ENCODE measurements at places on chromosomes 4 and X. TPM values are rescaled to one million over a fixed set of nuclear protein-coding genes. Genes with fewer than 3 reads are reported as not detected.

DNA sequence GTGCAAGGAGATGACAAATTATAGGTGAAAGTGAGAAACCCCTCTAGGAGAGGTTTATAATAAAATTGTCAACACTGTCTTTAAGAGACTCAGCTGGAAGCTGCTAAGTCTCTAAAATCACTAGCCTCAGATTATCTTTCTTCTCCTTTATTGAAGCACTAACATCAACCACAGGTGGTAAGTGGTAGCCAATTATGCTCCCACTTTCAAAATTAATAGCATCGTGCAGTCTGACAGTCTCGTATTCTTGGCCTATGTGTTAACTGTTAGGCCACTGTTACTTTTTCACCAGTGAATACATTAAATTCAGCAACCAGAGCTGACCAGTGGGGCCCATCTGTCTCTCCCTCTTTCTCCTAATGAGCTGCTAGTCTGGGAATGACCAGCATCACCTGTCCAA, 674.1 kb downstream of the RAPGEF2 start:
- H3K36me3 ChIP-seq, result no peaks in the 10 kb centered on the region
- H3K27ac ChIP-seq, result no peak overlapping the region
- no peaks in the 10 kb centered on the region for H3K4me1 ChIP-seq
- no peak for DNase-seq

DNA sequence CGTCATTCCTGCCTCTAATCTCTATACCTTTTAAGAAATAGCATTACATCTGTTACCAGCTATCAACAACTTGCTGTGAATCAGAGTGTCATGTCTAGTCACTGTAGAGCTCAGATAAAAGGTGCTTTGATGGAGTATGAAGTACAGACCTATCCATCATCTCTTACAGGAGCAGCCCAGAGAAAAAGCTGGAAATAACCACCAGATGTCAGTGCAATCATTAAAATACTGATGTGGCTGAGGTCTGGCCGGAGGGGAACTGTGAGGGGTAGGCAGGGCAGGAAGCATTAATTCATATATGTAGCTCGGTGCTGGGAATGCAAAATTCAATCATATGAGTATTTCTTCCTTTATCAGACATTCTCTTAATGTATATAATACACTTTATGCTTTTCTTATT, 100.6 kb downstream of the AKAP4 start:
- H3K27ac ChIP-seq, result no peak overlapping the region
- DNase-seq, result no peak
- H3K36me3 ChIP-seq, result no peaks in the 10 kb centered on the region
- H3K4me1 ChIP-seq, result no peaks in the 10 kb centered on the region

DNA sequence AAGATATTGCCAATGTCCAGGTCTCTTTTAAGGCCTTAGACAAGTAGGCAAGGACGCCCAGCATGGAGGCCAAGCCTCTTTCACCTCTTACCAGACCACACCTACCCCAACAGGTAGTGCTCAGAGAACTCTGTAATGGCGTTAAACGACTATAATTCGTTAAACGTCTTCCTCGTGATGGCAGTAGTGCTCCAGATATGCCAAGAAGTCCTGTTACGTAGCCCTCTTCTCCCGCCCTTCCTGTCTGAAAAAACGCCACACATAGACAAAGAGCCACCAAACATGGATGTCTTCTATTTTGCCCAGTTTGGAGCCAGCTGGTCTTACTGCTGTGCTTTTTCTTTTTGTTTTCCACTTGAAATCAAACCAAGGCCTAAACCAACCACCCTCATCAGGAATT, 190.7 kb downstream of the OR13H1 start:
- H3K27me3 ChIP-seq, result no peaks in the 10 kb centered on the region
- peaks cover 8% of the 10 kb centered on the region for H3K4me1 ChIP-seq
- H3K27ac ChIP-seq, result no peak overlapping the region
- no peak overlapping the region for H3K4me3 ChIP-seq
- DNase-seq, result peak; percentile 93
- no peaks in the 10 kb centered on the region for H3K36me3 ChIP-seq

GRCh38 chr4:1195109-1195671, 22.8 kb upstream of the SPON2 start:
- no peak overlapping the region for H3K4me3 ChIP-seq
- H3K4me1 ChIP-seq, result peaks cover 51% of the 10 kb centered on the region
- peak overlapping the region; percentile 84 for H3K27ac ChIP-seq

GABRG1 gene
- not detected for polyA plus RNA-seq

All from sigmoid colon (tissue), 7 donors.